Mesendoderm (in vitro differentiated cells): ENCODE measurements at places on chromosomes 13 and 19.

GRCh38 chr13:44605275-44605674 lies 29.1 kb upstream of the TSC22D1 start:
- no peak for DNase-seq

DNA sequence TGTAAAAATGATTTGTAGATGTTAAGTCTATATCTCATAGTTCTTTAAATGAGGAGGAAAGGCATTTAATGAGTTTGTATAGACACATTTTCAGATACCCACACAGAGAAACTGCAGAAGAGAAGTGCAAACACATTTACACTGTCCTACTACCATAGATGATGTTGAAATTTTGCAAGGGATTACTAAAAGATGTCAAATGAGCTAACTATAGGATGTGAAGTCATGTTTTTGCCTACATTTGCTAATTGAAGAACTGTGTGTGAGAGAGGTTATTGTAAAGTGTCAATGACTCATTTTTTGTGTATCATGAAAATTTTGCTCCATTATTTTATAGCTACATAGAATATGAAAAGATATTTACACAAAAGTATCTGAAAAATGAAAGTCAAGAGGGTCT lies 178.9 kb downstream of the ITGBL1 start:
- no peak for DNase-seq

GRCh38 chr13:45765464-45765863 lies 63.3 kb downstream of the CBY2 start:
- DNase-seq = peak; percentile 20

DNA sequence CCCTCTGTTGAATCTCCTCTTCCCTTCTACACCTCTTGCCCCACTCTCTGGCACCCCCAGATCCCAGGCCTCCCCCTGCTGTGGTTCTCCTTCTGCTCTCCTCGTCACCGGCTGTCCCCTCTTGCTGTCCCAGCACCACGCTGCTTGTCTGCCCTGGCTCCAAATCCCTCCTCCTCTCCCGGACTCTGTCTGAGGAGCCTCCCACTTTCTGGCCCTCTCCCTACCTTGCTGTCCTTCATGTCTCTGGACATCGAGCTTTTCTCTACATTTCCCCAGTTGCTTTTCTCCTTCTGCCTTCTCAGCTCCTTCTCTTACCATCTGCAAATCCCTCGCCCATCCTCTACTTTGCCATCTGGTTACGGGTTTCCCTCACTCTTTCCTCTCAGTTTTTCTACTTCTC lies 1.2 kb downstream of the ZNF347 start:
- peak; percentile 44 for DNase-seq

DNA sequence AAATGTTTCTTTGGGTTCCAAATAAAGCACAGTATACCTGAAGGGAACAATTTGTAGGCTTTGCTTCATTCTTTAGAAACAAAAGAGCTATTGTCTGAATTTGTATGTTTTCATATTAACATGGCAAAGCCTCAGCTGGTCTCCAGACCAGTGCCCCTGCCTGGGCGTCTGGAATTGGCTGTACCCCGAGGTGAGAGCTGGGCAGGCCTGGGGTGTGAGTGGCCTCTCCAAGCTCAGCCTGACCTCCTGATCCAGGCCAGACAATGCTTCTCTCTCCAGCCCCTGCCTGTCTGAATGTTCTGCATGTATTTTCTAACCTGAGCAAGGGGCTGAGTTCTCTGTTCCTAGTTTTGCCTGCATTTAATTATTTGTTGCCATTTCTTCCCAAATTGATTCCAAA lies 66.3 kb upstream of the MCF2L start:
- no peak for DNase-seq

GRCh38 chr13:26538363-26539317 lies 18.8 kb upstream of the WASF3 start:
- DNase-seq = no peak

DNA sequence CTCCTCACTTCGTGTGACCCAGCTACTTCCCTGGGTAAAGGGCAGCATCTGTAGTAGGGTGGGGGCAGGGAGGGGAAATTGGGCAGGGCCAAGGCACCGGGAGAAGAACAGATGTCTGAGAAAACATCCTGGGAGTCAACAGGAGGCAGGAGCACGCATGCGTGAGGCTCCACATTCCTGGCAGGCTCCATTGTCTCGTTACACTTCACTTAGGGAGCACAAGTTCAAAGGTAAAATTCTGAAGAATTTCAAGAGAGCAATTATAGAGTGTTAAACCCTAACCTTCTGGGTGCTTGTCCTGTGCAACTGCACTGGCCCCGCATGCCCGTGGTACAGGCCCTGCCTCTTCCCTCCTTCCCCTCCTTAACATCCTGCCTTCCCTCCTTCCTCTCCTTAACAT lies 79.6 kb upstream of the POMP start:
- peak; percentile 62 for DNase-seq
